ENCODE measurements at places on chromosomes 7 and 10. TPM values are rescaled to one million over a fixed set of nuclear protein-coding genes. Genes with fewer than 3 reads are reported as not detected.

Gene ASAH2
- 1.6 TPM for total RNA-seq

Gene TAC1
- 0.13 TPM for total RNA-seq

Gene ZNF487
- total RNA-seq, result 3.2 TPM

Gene CFAP46
- total RNA-seq, result 0.38 TPM
